Thoracic aorta (tissue), 2 donors: ENCODE measurements at places on chromosomes 7 and 10. TPM values are rescaled to one million over a fixed set of nuclear protein-coding genes. Genes with fewer than 3 reads are reported as not detected.

CDNF gene
- total RNA-seq = 3.4 TPM

PON3 gene
- total RNA-seq = not detected

MBL2 gene
- total RNA-seq = not detected

EN2 gene
- total RNA-seq = not detected

ZNF727 gene
- total RNA-seq = 3.7 TPM

SYNPO2L gene
- not detected for total RNA-seq

KIAA1549 gene
- 0.95 TPM for total RNA-seq
